ENCODE measurements at places on chromosomes 12 and 14. TPM values are rescaled to one million over a fixed set of nuclear protein-coding genes. Genes with fewer than 3 reads are reported as not detected.

The RHEBL1 gene
- not detected for total RNA-seq

The TRHDE gene
- total RNA-seq, result 3.5 TPM

The TTC9 gene
- under 0.01 TPM for total RNA-seq

The TAS2R9 gene
- not detected for total RNA-seq

The OTOGL gene
- total RNA-seq, result 0.14 TPM

The PLBD1 gene
- 1.1 TPM for total RNA-seq

The APOF gene
- total RNA-seq, result not detected

The PLEKHD1 gene
- total RNA-seq, result under 0.01 TPM

The KRT79 gene
- not detected for total RNA-seq

The TMEM52B gene
- 0.14 TPM for total RNA-seq

The SAV1 gene
- 22.6 TPM for total RNA-seq

The OSGEP gene
- 25.9 TPM for total RNA-seq

The ZNF384 gene
- 10.4 TPM for total RNA-seq

The ITPR2 gene
- total RNA-seq, result 28.0 TPM

The SLCO1C1 gene
- total RNA-seq, result not detected

The KCNK10 gene
- total RNA-seq, result not detected

The ANO4 gene
- total RNA-seq, result 2.4 TPM

The TBC1D30 gene
- 0.28 TPM for total RNA-seq

The MSRB3 gene
- total RNA-seq, result 43.9 TPM

The KCNH3 gene
- 0.09 TPM for total RNA-seq

The CHGA gene
- not detected for total RNA-seq

The SLC5A8 gene
- total RNA-seq, result not detected
